ENCODE measurements at places on chromosomes 16 and 17.

DNA sequence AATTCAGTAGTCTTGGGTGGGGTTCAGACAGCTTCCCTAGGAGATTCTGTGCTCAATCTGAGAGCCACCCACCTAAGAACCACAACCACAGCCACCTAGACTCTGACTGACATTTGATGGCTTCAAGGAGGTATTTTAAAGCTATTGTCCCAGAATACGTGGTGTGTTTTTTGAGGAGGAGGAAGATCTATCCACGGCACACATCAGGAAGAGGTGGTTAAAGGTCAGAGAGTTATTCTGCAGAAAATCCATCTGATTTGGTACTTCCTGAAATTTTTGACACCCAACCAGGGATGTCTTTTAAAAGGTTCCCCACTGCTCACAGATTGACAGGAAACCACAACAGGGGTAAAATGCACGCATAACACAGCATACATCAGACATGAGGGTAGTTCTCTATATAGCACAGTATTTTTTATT is 25.1 kb downstream of the SMARCE1 start:
- no peak for DNase-seq

DNA sequence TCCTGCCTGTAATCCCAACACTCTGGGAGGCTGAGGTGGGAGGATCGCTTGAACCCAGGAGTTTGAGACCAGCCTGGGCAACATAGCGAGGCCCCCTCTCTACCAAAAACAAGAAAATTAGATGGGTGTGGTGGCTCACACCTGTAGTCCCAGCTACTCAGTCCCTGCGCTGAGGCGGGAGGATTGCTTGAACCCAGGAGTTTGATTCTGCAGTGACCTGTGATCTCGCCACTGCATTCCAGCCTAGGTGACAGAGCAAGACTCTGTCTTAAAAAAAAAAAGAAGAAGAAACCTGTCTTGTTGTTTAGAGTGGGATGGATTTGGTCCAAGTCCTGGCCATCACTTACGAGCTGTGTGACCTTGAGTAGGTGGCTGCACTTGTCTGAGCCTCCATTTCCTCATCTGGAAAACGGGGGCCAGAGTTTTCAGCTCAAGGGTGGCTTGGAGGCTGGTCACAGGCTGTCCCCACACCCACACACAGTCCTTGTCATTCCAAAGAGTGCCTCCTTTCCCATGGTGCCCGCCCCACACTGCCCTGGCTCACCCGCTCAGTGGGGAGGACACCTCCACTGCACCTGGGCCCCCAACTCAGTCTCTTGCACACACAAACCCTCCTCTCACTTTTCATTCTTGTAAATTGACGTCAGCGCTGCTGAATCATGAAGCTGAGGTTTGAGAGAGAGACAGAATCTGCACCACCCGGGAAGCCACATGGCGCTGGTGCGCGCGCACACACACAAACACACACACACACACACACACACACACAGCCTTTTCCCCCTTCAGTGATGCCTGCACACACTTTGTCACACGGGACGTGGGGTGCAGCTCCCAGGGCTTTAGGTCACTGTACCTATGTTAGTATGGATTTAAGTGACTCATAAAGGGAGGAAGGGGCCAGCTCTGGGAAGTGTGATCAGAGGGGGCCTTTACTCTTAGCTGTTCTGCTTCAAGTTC is 4.2 kb downstream of the SOCS1 start:
- peak; percentile 82 for DNase-seq

GRCh38 chr17:76872221-76872873 is 4.1 kb downstream of the MGAT5B start:
- DNase-seq = peak; percentile 6

DNA sequence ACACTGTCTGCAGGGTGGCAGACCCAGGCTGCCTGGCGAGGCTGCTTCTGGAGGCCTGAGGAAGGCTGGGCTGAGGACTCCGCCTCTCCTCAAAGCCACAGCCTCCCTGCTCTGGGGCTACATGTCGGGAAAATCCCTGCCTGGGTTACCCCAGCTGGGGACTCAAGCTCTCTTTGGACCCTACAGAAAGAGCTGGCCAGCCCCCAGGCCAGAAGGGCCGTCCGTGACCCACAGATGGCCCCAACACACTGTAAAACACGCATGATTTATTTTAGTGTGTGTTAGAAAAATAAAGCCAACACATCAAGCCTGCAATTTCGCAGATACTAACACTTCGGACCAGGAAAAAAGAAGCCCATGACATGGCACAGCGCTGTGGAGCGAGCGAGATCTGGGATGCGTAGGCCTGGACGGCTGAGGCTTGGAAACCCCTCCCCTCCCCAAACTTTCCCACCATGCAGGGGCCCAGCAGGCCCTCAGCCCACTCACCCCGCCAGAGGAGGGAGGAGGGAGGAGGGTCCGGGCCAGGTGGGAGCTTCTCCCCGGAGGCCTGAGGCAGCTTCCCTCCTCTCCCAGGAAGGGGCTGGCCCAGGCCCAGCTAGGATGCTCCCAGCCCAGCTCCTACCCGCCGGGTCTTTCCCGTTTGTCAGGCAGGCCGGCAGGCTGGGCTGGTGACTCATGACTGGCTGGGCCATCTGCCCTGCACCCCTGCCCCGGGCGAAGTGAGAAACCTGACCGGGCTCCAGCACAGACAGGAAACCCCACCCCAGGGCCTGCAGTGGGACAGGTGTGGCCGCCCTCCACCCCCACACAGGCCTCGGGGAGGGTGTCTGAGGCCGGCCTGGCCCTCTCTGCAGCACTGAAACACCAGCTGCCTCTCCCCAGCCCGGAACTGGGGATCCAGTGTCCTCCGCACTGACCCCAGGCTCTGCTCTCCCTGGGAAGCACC is 34.1 kb upstream of the SLC38A10 start:
- DNase-seq = no peak

- no peak for DNase-seq
These were observed 149.5 kb downstream of the KCNJ18 start for GRCh38 chr17:21841839-21842238.

DNA sequence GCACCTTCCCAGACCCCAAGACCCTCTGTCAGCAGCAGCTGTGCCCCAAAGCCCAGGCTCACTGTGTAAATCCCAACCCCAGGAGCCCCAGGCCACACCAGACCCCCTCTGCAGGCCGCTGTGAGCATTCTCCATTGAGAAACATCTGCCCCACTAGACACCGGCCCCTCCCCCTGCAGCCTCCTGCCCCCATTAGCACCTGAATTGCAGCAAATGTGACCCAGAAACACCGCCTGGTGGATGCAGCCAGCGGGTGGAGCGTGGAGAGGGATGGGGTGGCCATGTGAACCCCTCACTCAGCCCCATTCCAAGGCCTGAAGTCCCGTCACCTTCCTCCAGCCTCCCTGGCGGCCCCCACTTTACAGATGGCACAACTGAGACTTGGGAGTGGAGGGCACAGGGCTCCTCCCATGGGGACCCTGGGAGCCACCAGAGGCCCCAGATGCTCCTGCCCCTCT is 2.2 kb downstream of the UBALD1 start:
- no peak for DNase-seq

- no peak for DNase-seq
These were observed 3.6 kb upstream of the MAFG start for GRCh38 chr17:81931189-81931556.

DNA sequence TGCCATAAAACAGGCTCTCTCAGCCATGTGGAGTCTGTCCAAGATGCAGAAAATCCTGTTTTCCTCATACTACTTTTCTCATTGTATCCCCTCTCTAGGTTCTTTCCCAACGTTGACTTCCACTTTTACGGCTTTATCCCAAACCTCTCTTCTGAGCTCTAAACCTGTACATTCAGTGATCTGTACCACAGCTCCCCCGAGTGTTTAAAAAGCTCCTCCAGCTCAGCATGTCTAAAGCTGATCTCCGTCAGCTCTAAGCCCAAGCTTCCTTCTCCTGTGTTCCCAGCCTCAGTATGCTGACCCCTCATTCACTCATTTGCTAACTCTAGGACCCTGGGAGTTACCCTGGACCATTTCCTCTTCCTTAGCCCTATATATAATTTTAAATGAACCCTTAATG is 144.6 kb downstream of the DNAH9 start:
- no peak for DNase-seq

- peak; percentile 56 for DNase-seq
These were observed 503 bp downstream of the C16orf54 start for GRCh38 chr16:29745121-29745852.

DNA sequence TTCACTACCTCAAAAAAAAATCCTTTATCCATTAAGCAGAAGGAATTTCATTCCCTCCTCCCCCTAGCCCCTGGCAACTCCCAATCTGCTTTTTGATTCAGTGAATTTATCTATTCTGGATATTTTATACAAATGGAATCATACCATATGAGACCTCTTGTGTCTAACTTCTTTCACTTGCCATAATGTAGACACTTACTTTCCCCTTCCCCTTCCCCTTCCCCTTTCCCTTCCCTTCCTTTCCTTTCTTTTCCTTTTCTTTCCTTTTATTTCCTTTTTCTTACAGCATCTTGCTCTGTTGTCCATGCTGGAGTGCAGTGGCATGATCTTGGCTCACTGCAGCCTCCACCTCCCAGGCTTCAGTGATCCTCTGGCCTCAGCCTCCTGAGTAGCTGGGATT is 50.5 kb downstream of the PSMD12 start:
- no peak for DNase-seq

DNA sequence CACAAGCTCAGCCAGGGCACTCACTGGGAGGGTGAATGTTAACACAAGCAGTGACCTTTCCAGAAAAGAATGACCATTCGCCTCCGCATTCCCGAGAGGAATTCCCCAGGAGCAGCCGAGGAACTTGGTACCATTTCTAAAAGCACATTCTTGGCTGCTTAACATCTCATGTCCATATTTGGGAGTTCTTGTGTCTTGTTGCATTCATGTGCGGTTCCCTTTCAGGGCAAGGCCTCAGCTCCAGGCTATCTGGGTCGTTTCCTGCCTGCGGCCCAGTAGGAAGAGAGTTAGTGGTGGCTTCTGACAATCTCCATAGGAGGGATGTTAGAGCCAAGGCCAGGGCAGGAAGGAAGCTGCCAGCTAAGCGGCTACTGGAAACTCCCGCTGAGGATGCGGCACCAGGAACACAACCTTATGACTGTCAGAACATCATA is 27.8 kb upstream of the MEAK7 start:
- DNase-seq = no peak

- no peak for DNase-seq
These were observed 39.7 kb downstream of the BRCA1 start for GRCh38 chr17:43085474-43085873.

DNA sequence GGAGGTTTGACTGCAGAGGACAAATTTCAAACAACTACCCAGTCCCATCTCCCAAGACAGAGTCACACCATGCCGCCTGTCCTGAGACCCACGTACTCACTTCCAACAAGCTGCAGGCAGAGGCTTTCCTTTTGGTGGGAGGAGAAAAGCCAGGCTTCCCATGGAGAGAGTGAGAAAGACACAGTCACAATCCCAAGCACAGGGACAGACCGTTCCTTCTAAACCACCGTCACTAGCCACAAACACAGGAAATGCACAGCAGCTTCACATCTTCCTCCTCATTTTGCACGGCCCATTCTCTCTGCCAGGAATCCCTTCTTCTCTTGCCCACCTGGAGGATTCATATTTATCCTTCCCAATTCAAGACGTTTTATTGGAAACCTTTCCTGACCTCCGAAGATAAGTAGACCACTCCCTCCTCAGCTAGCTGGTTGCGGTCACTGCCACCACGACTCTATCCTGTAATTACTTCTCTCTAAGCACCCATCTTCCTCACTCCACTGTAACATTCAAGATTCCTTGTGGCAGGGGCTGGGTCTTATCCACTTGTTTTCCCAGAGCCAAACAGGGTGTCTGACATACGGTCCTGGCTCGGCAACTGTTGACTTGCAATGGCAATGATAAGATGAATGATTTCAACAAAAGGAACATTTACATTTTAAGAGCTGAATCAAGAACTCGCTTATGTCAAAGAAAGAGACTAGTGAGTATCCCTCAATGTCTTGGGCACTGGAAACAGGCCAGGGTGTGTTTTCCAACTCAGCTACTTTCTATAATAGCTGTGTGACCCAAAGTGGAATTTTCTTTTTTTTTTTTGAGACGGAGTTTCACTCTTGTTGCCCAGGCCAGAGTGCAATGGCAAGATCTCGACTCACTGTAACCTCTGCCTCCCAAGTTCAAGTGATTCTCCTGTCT is 87.6 kb downstream of the XYLT1 start:
- DNase-seq = no peak

DNA sequence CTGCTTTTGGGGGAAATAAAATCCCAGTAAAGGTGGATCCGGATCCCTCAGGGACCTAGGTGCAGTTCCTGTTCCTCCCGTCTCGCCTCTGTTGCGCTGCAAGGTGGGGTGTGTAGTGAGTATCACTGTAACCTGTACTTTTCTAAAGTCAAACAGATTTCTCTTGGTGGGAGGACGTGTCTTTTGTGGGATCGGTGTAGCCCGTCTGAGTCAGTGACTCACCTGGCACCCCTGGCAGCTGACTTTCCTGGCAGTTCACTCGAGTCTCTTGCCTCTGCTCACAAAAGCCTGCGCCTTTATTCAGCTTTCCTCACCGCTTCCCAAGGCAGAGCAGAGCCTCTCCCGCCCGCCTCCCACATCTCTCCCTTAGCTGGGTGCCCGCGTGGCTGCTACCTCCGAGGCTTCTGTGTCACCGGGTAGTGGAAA is 85.7 kb downstream of the CMIP start:
- no peak for DNase-seq

- no peak for DNase-seq
These were observed 16.5 kb upstream of the ZNF750 start for GRCh38 chr17:82856361-82856760.

DNA sequence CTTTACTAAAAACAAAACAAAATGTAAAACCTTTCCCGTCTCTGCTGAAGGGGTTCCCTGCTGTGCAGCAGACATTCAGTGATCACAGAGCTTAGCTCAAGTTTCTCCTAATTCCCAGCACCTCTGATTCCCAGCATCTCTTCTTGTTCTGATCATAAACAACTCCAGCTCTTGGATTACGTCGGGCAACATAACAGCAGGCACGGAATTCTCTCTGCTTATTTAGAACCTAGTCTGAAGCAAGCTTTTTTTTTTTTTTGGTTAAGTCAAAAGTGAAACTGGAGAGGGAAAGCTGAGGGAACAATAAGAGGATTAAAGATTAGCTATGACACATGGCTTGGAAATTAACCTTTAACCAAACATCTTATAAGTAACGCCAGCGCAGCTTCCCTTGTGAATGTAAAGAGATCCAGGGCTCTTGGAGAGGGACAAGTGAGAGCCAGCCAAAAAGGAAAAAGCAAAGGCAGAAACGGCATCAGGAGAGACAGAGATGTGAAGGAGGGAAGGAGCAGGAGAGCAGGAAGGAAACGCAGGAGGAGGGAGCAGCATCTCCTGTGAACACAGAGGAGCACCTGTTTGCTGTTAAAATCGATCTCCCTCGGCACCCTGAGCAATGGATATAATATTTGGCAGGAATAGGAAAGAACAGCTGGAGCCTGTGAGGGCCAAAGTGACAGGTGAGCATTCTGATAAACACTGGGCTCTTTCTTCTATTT is at the start of gene BCO1:
TSS of gene BCO1 (plus strand) at position 394 of the 716 bp plus-strand sequence. CDS start at position 614, 220 bp downstream.
- DNase-seq = no peak

- no peak for DNase-seq
These were observed 2.2 kb upstream of the ICAM2 start for GRCh38 chr17:64022611-64023063.

All from stimulated activated CD4-positive, alpha-beta T cell treated with anti-CD3 and anti-CD28 coated beads, Interleukin-4, amount 100 ng/mL, for 1 hour (primary cell).